ENCODE measurements at places on chromosomes 1 and 21.
A peak's percentile ranks its signal among the peaks of the same experiment; 100 is the strongest.

DNA sequence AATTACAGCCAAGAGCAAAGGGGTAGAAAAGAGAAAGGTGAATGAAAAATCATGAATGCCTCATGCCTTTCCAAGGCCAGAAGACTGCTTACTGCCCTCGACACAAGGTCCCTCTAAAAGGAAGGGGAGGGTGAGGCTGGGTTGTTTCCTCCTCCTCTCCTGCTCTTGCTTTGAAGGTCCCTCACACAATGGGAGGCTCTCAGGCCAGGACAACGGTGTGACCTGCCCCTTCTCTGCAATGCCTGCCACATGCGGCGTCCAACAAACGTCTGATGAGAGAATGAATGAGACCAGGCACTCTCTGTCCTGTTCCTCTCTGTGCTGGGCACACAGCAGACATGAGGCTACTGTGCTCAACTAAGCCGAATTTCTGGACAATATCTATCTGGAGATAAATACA lies 51.3 kb downstream of the SSBP3 start:
- no peak for DNase-seq

DNA sequence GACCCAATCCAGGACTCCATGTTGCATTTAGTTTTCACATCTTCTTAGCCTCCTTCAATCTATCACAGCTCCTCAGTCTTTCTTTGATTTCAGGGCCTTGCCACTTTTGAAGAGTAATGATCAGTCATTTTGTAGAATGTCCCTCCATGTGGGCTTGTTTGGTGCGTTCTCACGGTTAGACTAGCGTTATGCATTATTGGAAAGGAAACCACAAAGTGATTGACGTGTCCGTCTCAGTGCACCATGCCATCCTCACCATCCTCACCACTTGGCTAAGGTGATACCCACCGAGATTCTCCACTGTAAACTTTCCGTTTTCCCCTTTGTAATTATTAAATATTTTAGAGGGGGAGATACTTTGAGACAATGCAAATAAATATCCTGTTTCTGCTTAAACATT lies 59.6 kb upstream of the OLIG2 start:
- DNase-seq: no peak

- no peak for DNase-seq
Observed at GRCh38 chr21:38220270-38220737, 36.5 kb upstream of the KCNJ15 start.

DNA sequence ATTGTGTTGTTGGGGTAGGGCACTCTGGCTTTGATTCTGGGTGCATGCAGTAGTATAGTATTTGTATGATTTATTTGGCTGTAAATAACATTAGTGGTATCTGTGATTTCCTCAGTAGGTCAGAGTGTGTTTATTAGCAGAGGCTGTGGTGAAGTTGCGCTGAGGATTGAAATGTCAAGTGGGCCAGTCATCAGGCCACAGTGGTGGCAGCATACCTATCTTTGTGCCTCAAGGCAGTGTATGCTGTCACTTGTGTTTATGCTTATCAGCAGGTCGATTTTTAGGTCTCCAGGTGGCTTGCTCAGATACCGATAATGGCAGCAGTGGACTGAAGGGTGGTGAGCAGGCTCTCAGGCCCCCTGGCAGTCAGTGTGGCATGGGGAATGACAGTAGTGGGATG lies 11.3 kb downstream of the LY9 start:
- no peak for DNase-seq

GRCh38 chr1:107750364-107750959 lies 214.5 kb downstream of the VAV3 start:
- DNase-seq: no peak

DNA sequence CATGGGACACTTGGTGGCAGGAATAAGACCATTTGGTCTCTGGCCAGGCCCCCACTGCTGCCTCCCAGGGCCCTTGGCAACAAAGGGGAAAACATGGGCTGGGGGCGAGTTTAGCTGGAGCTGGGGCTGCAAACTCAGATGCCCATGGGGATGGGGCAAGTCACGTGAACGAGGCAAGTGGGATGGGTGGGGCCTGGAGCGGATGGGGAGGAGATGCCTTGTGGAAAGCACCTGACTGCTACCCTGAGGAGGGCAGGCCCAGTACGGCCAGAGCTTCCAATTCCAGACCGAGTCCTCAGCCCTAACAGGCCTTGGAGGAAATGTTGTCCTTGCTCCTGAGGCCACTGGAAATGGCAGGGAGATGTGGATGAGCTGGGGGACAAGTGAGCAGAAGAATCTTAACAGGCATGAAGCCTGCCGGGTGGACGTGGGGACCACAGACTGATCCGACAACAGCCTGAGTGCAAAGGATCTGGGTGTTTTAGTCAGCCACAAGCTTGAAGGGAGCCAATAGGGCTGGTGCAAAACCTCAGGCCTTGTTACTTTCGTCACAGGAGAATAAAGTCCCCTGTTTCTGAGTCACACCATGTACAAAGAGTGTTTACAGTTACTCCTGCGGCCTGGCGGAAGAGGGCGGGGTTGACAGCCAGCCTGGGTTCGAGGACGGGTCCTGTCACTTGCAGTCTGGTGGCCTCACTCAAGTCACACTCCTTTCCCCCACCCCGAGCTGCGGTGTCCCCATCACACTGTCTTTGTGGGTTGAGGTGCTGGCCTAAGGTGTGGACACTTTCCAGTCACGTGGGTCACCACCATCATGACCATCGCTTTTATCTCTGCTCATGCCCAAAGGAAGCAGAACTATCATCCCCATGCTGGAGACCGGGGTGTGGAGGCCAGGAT lies 19.1 kb downstream of the RUNX3 start:
- peak; percentile 71 for DNase-seq

- DNase-seq: no peak
Observed at GRCh38 chr1:193143285-193143684, 21.5 kb downstream of the CDC73 start.

- DNase-seq: no peak
Observed at GRCh38 chr1:198278943-198279342, 122.1 kb downstream of the NEK7 start.

DNA sequence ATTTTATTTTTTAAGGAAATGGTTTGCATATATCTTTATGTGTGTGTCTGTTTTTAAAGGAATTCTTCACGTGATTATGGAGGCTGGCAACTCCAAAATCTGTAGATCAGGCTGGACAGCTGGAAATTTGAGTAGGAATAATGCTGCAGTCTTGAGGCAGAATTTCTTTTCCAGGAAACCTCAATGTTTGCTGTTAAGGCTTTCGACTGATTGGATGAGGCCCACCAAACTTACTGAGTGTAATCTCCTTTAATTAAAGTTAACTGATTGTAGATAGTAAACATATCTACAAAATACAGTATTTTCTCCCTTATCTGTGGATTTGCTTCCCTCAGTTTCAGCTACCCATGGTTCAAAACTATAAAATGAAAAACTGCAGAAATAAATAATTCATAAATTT lies 883.1 kb downstream of the TTLL7 start:
- no peak for DNase-seq

DNA sequence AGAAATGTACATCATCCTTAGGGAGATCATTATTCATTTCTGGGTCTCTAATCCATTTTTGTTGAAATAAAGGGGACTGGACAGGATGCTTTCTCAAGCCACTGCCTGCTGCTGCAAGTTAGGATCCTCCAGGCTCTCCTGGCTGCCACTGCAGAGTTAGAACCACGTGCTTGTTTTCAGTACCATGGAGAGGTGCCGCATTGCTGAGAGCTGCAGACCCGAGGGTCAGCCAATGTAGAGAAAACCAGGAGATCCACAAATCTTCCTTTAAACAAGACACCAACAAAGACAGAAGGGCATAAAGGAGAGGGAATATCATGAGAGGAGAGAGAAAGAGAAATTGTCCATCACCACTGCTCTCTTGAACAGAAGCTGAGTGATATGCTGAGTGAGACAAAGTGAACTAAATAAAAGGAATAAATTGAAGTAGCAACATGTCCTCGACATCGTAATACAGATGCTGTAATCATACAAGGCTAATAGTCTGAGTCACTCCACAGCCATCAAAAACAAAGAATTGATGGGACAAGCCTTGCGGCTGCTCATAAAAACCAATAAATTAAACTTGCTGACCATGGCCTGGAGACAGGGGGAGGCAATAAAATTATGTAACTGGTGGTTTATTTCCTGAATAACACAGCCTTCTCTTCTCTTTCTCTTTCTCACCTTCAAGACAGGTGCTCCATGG lies 255.7 kb downstream of the OMA1 start:
- no peak for DNase-seq

GRCh38 chr1:17535300-17535936 lies 4.1 kb upstream of the ARHGEF10L start:
- no peak for DNase-seq
